Placental pericyte (primary cell): ENCODE measurements at places on chromosomes 5 and 9. TPM values are rescaled to one million over a fixed set of nuclear protein-coding genes. Genes with fewer than 3 reads are reported as not detected.

FCN2 gene
- total RNA-seq, result not detected in 2 replicates

GABRB2 gene
- under 0.01 and 0.43 TPM in 2 replicates for total RNA-seq

IFNA13 gene
- total RNA-seq, result not detected in 2 replicates

FAM151B gene
- total RNA-seq, result 5.9 and 9.2 TPM in 2 replicates

PCDHGA8 gene
- total RNA-seq, result 2.4 and 3.3 TPM in 2 replicates

HSPB3 gene
- 1.0 and 3.1 TPM in 2 replicates for total RNA-seq

ADGRV1 gene
- 0.14 and 0.66 TPM in 2 replicates for total RNA-seq

CNOT8 gene
- 44.2 and 45.5 TPM in 2 replicates for total RNA-seq

RNF183 gene
- not detected in 2 replicates for total RNA-seq

PCDHB6 gene
- total RNA-seq, result under 0.01 and 0.14 TPM in 2 replicates

ADAMTSL2 gene
- total RNA-seq, result 0.57 and 17.7 TPM in 2 replicates

GKAP1 gene
- 0.29 and 2.6 TPM in 2 replicates for total RNA-seq

ARRDC1 gene
- 24.1 and 28.5 TPM in 2 replicates for total RNA-seq

PCA3 gene
- not detected in 2 replicates for total RNA-seq

ZNF300 gene
- 4.4 and 5.9 TPM in 2 replicates for total RNA-seq
